ENCODE measurements at places on chromosomes 2 and 18. TPM values are rescaled to one million over a fixed set of nuclear protein-coding genes. Genes with fewer than 3 reads are reported as not detected.

OTX1 gene
- not detected for total RNA-seq

RGPD6 gene
- total RNA-seq, result 79.1 TPM

CGREF1 gene
- 8.1 TPM for total RNA-seq

SLC5A7 gene
- total RNA-seq, result not detected

CRYBA2 gene
- not detected for total RNA-seq

RESP18 gene
- not detected for total RNA-seq

ZNF407 gene
- 21.1 TPM for total RNA-seq

GPR35 gene
- total RNA-seq, result 3.9 TPM

MLPH gene
- 3.4 TPM for total RNA-seq

GYPC gene
- total RNA-seq, result 79.5 TPM

SP140L gene
- total RNA-seq, result 13.9 TPM

DUSP2 gene
- 5.7 TPM for total RNA-seq

DSG4 gene
- total RNA-seq, result not detected

BAZ2B gene
- 82.6 TPM for total RNA-seq

Data from aorta (tissue), 5 donors.